ENCODE measurements at places on chromosomes 16 and 17.

GRCh38 chr16:3188925-3189825, 1.2 kb downstream of the OR1F1 start:
- DNase-seq, result no peak

DNA sequence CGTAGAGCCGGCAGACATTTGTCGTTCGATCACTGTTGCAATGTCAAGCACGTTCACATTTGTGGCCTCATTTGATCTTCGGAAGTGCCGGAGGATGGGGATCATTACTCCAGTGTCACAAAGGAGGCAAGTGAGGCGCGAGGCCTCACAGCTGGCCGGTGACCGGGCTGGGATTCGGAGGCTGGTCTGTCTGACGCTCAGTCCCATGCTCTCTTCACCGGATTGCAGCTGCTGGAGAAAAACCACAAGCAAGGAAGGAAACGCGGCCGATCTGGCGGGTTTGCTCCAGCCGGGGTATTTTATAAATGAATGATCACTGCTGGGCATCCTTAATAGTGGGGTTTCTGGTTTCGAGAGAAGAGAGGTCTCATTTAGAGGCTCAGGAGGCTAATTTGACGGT, 127.8 kb downstream of the OR1D5 start:
- no peak for DNase-seq

DNA sequence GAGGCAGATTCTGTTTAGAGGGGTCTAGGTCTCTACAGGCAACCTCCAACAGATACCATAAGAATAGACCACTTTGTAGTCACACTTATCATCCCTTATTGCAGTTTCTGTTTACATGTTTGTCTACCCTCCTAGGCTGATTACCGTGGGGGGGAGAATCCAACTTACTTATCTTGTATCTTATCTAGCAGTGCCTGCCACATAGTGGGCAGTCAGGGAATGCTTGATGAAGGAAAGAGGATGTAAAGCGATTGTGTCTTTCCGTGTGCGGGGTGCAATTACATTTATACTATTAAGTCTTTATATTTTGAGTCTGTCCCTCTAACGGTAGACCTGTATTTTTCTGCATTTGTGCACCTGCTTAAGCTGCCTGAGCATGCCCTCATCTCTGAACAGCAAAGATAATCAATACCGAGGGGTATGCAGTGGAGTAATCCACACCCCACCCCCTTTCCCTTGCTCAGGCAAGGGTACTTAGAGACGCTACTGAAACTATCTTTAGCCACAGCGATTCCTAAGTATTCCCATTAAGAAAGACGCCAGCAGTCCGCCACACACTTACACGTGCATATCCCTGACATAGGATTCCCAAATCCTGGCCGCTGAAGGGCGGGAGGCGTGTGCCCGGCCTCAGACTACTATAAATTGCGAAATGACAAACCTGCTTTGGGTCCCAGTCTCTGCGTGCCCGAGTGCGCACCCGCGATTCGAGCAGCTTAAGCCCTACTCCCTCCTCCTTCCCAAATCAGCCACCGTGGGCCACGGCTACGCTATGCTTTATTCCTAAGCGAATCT, 635 bp upstream of the AATF start:
- DNase-seq, result no peak

- DNase-seq, result no peak
Measured at GRCh38 chr16:4361944-4362311, 9.7 kb upstream of the VASN start.

- no peak for DNase-seq
Measured at GRCh38 chr16:74973304-74973703, 11.6 kb downstream of the WDR59 start.

GRCh38 chr17:45426561-45426960, 6.1 kb downstream of the ARHGAP27 start:
- peak; percentile 8 for DNase-seq

DNA sequence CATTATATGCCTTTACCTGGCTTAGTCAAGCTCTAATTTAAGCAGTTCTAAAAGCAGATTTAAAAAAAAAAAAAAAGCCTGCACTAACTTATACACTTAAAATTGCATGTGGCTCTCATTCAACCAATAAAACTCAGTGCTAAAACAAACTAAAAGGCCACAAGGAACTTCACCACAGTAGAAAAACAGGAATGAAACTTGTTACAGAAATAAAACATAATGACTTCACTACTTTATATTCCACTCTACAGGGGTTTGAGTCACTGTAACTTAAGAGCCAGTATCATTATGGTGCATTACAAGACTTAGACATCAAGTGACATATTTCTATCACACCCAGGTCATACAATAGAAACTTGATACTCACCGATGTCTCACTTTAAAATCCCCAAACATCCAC, 11.1 kb downstream of the CA10 start:
- DNase-seq, result no peak

GRCh38 chr16:79876332-79876730, 275.8 kb upstream of the MAF start:
- no peak for DNase-seq

GRCh38 chr16:19400711-19401110, 17.0 kb upstream of the TMC5 start:
- no peak for DNase-seq

- DNase-seq, result no peak
Measured at GRCh38 chr16:49809561-49809960, 46.4 kb downstream of the ZNF423 start.

GRCh38 chr17:5580367-5580766, 3.9 kb downstream of the NLRP1 start:
- no peak for DNase-seq

DNA sequence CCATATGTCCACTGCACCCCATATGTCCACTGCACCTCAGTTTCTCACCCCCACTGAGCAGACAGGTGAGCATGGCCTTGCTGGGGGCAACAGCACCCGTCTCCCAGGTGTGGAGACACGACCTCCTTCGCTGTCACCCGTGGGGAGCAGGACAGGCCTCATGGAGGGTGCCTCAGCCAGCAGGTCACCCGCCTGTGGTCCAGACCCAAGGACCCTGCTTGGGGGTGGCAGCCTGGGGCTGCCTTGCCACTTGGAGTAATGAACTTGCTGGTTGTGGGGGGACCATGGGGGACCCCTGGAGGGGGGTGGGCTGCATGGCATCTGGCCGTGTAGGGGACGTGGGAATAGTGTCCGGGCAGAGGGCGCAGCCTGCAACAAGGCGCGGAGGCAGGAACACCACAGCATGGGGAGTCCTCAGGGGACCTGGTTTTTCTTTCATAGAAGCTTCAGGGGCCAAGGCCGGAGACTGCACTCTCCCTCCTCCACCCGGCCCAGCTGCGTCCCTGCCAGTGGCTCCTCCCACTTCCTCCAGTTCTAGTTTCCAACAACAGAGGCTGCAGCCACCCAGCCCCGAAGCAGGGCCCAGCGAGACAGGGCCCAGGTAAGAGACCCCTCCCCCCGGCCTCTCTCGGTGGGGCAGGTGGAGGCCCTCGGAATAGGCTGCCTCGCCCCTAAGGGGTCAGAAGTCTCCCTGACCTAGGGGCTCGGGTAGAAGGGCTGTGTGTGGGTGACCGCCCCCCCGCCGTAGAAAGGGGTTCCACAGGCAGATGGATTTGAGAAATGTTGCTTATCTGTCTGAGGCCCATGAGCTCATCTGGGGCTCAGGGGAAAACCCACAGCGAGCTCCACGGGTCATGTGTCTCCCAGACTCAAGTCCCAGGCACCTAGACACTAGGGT, at the start of gene NHLRC4:
TSS of gene NHLRC4 (plus strand) at position 531 of the 898 bp plus-strand sequence. CDS start 1,043 bp downstream, outside the sequence.
- peak; percentile 84 for DNase-seq

DNA sequence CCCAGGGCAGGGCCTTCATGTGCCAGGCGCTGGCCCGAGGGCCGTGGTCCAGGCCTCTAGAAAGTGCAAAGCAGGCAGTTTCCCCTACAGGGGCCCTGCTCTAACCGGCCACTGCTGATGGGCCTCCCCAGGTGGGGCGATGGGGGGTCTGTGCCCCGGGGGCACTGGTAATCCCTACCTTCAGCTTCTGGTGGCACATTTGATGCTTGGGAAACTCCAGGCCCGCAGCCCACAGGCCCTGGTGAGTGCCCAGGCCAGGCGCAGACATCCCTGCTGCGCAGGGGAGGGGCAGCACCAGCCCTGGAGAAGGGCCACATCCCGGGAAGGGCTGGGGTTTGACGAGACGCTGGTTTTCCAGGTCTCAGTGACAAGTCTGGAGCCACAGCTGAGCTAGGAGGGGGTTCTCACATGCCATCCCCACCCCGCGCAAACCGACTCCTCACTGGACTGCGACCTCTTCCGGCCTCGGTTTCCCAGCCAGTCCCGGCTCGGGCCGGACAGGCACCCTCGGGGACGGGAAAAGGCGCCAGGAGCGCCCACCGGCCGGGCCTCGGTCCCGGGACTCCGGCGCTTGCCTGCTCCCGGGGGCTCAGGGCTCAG, 1.6 kb downstream of the DOC2B start:
- no peak for DNase-seq

DNA sequence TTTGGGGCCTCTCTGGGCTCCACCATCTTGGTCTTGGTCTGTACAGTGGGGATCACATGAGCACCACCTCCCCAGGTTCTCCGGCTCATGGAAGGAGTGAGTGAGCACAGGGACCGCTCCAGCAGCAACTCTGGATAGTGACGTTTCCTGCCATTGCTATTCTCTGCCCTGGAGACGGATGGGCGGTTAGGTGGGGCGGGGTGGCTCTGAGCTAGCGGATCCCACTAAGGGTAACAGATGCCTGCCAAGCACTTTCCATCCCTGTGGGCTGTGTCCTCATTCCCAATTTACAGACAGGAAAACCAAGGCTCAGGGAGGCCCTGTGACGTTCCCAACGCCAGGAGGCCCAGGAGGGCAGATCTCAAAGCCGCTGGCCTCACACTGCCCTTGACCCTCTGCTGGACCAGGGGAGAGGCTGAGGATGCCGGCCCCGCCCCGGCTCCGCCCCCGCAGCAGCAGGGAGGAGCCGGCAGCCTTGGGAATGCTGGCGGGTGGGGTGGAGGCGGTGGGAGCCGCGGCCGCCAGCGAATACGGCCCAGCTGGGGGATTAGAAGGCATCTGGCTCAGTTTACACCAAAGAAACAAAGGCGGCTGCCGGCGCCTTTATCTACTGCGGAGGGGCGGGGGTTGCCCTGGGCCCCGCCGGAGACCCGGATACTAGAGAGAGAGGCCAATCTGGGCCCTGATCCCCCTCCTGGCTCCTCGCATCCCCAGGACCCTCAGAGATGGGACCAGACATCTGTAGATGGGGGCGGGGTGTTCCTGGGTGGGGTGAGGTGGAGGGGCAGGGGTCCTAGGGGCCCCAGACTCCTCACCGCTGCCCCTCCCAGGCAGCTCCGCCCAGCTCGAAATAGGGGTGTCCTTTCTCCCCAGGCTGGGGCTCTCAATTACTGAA, 122.3 kb upstream of the CIBAR2 start:
- peak; percentile 91 for DNase-seq

- DNase-seq, result no peak
Measured at GRCh38 chr16:31367853-31368252, 12.9 kb downstream of the ITGAX start.

- DNase-seq, result no peak
Measured at GRCh38 chr17:64392300-64392699, 1.6 kb upstream of the PECAM1 start.

GRCh38 chr17:3974138-3974687, 10.0 kb upstream of the ATP2A3 start:
- peak; percentile 15 for DNase-seq

GRCh38 chr17:53971361-53971760, 148.6 kb downstream of the KIF2B start:
- DNase-seq, result no peak

DNA sequence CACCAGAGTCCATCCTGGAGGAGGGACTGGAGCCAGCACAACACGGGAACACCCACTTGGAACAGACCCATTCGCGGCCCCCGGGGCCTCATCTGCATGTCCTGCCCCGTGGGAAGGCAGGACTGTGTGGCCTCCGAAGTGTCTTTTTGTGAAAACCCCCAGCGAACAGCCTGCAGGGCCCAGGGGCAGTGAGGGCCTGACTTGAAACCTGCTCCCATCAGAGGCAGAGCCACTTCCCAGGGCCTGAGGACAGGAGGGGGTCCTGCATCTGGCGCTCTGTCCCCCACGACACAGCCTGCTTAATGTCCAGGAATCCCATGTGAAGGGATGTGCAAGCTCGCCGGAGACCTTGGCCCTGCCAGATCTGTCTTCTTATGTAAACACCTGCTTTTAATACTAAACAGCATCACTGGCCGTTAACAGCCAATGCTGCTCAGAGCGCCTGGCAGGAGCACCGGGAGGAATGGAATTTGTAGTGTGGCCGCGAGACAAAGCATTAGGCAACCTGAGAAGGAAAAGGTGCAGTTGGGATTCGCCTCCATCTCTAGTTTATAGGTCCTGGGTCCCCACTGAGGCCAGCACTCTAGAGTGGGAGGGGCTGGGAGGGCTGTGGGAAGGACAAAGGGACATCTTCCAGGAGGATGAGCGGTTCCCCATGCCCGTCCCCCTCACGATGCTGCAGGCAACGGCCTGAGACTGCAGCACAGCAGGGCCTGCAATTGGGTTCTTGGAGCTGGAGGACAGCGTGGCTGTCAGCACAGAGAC, 9.6 kb upstream of the EVPL start:
- no peak for DNase-seq

- peak; percentile 12 for DNase-seq
Measured at GRCh38 chr17:78791840-78792709, 10.0 kb upstream of the CYTH1 start.

DNA sequence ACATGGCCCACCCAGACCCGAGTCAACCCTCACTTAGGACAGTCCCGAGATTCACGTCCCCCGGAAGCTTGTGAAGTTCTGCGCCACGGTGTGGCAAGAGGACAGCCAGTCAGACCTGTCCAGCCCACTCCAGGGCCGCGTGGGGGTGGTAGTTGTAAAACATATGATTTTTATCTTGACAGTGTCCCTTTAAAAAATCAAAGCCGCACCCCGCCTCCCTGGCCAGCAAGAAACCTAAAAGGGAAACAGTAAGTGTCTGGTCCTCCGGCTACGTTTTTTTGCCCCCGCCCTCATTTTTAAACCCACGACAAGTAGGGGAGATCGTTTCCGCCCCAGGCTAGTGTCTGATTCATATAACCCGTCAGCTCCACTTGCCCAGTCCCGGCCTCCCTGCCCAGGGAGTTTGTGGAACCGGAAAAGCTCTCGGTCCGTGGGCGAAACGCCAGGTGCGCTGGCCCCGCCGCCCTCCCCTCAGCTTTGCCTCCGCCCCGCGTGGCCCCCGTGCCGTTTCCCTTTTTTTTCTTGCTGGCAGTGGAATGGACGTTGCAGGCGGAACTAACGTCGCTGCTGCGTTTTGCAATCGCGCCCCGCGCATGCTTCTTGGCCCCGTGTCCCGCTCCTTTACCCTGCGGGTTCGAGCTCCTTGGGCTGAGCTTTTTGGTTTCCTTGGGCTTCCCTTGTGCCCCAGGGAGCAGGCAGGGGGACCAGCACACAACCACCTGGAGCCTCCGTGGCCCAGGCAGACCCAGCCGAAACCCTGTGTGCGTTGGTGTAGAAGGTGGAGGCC, 13.3 kb upstream of the NUDT16L1 start:
- DNase-seq, result peak; percentile 57

- DNase-seq, result no peak
Measured at GRCh38 chr16:80792031-80792430, 12.4 kb downstream of the CDYL2 start.

- DNase-seq, result no peak
Measured at GRCh38 chr16:4364196-4365013, 7.2 kb upstream of the VASN start.

DNA sequence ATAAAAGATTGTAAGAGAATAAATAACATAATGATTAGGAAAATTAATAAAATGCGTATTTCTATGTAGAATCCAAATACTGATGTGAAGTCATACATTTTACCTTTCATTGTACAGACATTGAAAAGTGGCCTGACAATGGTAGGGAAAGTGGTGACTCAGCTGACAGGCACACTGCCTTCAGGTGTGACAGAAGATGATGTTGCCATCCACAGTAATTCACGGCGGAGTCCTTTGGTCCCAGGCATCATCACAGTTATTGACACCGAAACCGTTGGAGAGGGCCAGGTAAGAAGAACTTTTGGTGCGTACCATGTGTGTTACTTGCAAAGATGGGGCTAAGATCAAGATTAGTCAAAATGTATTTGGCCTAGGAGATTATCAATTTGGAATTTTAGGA, 232.8 kb downstream of the BCAS3 start:
- no peak for DNase-seq
